ENCODE measurements at places on chromosomes 11 and 22. TPM values are rescaled to one million over a fixed set of nuclear protein-coding genes. Genes with fewer than 3 reads are reported as not detected.

GRCh38 chr11:330694-331357 lies 10.2 kb upstream of the IFITM3 start:
- DNase-seq, result no peak

DNA sequence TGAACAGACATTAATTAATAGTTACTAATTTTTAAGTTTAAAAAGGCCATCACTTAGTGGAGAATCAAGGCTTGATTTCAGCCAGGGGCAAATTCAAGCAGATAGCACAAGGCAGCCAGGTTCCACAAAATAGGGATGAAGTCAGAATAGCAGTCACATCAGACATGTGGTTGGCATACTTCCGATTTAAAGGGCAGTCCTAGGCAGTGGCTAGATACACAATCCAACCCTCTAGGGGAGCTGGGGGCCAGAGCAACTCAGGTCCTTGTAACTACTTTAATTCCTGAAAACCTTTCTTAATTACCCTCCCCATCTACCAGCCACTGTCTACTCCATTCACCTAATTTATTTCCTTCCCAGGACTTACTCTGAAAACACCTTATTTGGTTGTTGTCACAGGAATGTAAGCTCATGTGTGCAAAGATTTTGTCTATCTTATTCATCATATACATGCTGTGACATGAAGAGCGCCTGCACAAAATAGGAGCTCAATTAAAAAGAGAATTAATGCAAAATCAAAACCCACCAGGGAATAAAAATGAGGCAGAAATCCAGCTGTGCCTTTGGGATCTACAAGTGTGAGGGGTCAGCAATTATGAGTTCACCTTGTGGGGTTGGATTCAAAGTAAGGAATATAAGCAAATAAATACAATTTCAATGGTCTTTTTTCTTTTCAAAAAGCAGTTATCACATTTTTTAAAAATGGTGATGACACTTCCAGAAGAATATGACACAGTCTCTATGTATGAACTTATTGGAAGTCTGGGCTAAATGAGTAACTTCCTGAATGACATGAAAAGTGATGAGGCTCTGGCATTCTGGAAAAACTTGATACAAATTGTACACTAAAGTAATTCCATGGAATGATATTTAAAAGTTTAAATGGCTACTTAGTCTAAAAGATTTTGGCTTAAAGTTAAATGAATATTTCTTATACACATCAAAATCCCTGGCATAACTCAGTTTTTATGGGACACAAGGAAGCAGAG lies 53.8 kb downstream of the COPB1 start:
- DNase-seq, result no peak

GRCh38 chr11:46308631-46309419 lies 31.4 kb downstream of the CREB3L1 start:
- DNase-seq, result no peak

Gene MPZL3
- 11.5 TPM for total RNA-seq

Gene LRP4
- total RNA-seq, result 1.9 TPM

Gene LRRC55
- total RNA-seq, result not detected
